ENCODE measurements at places on chromosomes 2 and 18. TPM values are rescaled to one million over a fixed set of nuclear protein-coding genes. Genes with fewer than 3 reads are reported as not detected.

GRCh38 chr2:235191978-235192377 is 240.2 kb downstream of the SH3BP4 start:
- no peak for DNase-seq

DNA sequence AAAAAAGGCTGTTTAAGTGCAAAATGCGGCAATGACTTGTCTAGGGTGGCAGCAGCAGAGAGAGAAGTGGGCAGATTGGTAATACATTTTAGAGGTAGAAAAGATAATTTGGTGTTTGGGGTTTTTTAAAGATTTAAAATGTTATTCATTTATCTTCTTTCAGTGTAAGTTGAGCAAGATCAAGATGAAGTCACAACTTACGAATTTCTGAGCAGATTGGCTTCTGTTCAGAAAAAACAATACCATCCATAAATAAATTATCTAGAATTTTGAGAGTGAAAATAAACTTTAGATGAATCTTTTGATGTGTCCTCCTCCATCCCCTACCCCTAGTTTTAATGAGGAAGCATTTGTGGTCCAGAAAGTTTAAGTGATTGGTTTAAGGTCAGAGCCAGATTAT is 47.9 kb upstream of the FAM171B start:
- no peak for DNase-seq

DNA sequence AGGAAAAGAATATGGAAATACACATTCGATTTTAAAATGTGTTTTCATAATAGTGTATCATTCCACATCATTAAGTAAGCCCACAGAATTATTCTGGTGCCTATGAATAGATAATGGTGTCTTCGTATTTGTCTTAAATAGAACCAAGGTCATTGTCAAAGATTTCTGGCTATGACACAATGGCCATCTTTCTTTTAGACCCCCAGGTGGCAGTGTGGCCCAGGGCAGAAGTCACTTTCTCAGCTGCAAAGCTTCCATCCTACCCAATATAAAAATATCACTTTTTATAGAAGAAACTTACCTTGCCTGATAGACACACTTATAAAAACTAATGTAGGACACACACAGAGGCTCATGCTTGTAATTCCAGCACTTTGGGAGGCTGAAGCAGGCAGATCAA is 57.5 kb downstream of the ZRANB3 start:
- peak; percentile 18 for DNase-seq

GRCh38 chr2:198545411-198545810 is 741.0 kb downstream of the PLCL1 start:
- DNase-seq = no peak

DNA sequence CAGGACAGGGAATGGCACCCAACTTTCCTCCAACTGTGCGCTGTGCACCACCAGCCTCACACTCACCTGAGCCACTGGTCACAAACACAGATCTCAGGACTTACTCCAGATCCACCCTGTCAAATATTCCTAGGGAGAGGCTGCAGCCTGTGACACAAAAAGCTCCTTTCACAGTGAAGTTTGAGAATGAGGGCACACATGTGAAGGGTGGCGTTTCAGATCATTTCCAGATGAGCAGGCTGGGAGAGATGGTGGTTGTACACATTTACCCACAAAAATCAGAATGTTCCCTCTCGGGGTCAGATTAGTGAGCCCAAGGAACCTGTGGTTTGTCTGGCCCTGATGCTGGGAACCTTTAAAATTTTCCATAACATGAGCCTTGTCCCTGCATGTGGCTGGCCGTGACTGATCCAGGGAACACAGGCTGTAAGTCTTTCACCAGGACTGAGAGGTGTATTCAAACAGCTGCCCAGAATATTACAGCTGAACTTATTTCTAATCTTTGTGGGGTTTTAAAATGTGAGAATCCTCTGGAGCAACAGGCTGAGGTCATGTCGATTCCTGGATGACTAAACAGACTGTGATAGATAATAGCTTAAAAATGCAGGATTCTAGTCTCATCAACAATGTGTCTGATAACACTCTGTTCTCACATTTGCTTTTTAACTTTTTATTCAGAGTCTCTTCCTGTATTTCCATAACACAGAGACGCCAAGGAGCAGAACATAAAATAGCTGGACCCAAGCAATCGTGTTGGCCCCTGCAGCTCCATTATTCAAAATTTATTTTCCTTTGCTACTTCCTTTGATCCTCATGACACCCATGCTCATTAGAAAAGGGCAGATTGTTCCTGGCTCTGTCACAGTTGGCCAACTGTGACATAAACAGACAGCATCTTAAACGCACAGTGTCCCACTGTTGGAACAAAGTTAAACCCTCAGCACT is 35.5 kb downstream of the IL1R2 start:
- no peak for DNase-seq

- DNase-seq = no peak
Measured at GRCh38 chr2:237122214-237122666, 36.6 kb downstream of the COPS8 start.

DNA sequence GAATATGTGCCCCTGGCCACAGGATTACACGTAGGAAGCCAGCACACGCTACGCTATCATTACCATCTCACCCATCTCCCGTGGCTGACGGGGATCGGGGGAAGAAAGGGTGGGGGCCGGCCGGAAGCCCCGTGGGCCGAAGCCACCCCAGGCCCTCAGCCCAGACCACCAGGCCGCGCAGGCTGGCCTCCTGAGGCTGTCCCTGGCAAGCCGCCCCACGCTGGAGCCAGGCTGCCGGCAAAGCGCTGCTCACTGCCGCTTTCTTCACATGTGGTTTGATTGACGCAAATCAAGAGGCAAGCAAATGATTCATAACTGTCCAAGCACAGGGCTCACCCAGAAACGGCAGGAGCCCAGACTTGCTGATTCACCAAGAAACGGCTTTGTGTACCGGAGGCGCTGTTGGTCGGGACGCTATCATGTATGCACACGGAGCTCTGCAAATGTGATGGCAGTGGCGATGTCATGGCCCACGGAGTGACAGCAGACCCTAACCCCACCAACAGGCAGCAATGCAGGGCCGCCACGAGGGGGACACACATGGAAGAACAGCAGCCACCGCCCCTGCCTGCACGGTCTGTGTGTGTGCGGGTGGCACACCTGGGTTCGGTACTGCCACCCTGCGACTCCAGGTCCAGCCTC is 125.7 kb downstream of the HDAC4 start:
- DNase-seq = peak; percentile 86

DNA sequence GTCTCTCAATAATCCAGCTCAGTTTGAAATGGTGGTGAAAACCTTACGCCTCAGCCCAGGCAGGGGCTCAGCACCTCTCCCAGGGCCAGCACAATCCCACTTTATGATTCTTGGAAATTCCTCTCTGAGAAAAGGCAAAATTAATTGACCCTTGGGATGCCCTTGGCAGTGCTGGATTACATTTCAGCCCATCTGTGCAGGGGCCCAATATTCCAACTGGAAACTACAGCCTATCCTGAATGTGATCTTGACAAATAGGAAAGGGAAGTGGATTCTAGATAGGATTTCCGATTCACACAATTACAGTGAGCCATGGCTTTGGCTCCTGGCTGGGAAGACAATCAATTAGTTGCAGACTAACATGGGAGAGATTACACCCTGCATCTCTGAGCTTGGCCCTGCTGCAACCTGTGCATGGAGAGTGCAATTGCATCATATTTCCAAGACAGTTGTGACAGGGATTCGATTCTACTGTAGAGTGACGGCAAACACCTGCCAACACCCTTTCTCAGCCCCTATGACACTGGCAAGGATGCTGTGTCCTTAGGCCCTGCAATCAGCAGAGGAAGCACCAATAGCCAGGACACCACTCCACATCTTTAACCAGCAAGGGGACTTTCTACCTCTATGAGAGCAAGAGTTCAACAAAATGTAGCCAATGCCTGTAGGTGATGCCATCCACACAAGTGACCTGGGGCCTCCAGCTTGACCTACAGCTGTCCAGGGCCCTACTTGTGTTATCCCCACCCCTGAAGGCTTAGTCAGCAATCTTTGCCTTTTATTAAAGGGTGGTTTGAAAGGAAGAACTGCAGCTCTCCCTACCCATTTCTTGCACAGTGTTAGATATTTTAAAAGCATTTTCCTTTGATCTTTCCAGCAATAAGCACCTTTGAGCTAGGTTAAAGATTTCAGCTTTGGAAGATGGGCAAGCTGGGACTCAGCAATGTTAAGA is 187.2 kb upstream of the HS6ST1 start:
- DNase-seq = no peak

DNA sequence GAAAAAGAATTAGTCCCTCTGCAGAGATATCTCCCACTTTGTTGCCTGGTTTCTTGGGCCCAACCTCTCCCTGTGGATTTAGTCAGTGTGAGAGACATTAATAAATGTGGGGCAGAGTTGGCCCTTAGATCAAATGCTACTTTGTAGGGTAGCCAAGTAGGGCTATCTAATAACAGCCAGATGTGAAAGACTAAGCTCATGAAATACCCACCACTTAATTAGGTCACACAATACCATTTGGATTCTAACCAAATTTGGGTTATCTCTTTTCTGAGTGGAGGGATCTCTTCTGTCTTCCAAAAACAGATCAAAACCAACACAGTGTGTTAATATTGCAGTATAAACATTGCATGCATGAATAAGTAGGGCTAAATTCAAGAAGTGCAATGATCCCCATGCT is 626.8 kb upstream of the ZEB2 start:
- DNase-seq = no peak

DNA sequence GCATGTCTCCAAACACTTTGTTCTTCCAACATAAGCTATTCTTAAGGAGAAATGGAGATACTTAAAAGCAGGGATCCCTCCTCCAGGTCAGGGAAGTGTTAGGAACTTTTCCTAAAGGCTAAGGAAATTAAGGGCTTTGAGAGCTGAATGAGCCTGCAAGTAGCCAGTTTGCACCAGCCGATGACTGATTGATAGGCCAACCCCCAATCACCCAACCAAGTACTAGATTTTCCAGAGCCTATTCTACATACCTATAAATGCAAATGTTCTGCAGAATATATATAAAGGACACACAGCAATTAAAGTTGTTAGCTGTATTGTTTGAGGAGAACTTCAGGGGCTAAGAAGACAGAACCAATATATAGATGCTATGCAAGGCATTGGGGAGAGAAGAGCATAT is 547.6 kb downstream of the NRXN1 start:
- DNase-seq = no peak

DNA sequence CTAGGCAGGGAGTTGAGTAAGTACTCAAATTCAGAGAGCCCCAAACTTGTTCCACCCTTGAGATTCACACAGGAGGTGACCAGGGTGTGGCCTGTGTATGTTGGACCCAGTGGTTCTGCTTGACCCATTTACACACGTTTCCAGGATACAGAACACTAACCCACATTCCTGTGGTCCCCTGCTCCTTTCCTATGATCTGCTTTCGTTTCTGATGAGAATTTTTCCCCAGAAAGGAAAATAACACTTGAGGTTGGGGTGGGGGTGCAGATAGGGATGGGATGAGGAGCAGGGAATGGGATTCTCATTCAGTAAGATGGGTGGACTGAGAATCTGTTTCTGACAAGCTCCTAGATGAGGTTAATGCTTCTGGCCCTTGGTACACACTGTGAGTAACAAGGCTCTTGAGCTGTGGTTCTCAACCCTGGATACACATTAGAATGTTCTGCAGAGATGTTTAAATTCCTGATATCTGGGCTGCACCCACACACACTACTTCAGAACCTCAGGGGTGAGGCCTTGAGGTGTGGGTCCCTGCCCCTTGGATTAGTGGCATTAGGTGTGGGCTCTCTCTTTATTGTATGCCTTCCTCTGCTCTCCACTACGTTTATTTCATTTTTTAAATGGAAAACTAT is 58.4 kb downstream of the TPGS2 start:
- no peak for DNase-seq

DNA sequence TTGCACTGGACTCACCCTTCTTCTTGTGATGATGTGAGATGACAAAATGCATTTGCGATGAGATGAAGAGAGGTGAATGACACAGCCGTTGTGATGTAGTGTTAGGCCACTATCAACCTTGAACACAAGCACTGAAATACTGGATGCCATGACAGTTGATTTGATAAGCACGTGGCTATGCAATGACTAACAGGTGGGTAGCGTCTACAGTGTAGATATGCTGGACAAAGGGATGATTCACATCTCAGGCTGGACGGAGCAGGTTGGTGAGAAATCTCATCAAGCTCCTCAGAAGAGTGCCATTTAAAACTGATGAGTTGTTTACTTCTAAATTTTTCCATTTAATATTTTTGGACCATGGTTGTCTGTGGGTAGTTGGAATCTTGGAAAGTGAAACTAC is 375.8 kb upstream of the LYPD1 start:
- no peak for DNase-seq

GRCh38 chr2:191170773-191171172 is 20.0 kb upstream of the STAT4 start:
- DNase-seq = no peak

DNA sequence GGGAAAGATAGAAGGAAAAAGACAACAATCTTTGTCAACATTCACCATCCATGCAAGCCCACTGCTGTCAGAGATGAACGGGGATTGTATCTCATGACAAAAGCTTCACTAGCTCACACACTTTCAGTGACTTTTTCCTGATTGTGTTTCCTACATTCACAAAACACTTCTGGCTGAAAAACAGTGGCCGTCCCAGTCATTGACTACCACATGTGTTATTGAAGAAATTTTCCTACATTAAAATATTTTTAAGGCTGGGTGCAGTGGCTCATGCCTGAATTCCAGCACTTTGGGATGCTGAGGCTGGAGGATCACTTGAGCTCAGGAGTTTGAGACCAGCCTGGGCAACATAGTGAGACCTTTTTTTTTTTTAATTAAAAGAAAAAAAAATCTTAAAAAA is 90.9 kb downstream of the MOGAT1 start:
- no peak for DNase-seq

- no peak for DNase-seq
Measured at GRCh38 chr2:179686718-179687342, 174.6 kb downstream of the ZNF385B start.

GRCh38 chr18:52499016-52499415 is 159.0 kb downstream of the DCC start:
- no peak for DNase-seq

GRCh38 chr2:164671664-164672396 is 50.5 kb upstream of the GRB14 start:
- DNase-seq = no peak

- no peak for DNase-seq
Measured at GRCh38 chr2:85788603-85789002, 34.8 kb downstream of the ATOH8 start.

DNA sequence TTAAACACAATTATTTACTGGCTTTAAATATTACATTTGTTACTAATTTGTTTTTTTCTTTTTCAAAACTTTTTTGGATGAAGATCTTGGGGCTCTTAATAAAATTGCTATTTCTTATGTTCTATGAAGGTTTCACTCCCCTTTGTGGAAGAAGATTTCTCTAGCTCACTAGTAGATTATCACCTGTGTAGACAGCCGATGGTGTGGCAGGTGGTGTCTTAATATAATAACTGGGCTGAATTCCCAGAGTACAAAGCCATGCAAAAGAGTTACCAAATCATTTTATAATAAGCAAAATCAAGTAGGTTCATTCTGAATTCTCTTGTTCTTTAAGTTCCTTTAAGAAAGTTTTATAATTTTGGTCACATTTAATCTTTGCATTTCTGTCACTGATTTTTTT is 233.7 kb downstream of the CCDC102B start:
- no peak for DNase-seq

RAX gene
- total RNA-seq = not detected

CKAP2L gene
- total RNA-seq = 19.1 TPM

KCNE4 gene
- total RNA-seq = not detected

FAHD2B gene
- 21.5 TPM for total RNA-seq

ALKAL2 gene
- total RNA-seq = not detected

HRH4 gene
- total RNA-seq = not detected
